ENCODE measurements at places on chromosomes 3 and 15.
A peak's percentile ranks its signal among the peaks of the same experiment; 100 is the strongest.

DNA sequence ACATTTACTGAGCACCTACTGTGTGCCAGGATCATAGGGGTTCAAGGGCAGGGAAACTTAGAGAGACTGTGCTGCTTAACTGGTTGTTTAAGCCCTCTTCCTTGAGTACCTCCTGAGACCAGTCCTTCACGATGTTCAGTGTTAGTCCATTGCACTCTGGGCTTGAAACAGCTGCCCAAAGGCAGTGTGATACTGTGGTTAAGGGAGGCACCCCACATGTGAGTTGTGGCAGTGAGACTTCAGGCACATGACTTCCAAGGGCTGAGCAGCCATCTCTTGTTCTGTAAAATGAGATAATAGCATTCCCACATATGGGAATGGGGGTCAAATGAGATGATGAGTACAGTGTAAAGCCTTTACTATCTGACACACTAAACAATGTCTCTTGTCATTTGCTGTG lies 75.1 kb downstream of the LINGO1 start:
- no peak for DNase-seq

DNA sequence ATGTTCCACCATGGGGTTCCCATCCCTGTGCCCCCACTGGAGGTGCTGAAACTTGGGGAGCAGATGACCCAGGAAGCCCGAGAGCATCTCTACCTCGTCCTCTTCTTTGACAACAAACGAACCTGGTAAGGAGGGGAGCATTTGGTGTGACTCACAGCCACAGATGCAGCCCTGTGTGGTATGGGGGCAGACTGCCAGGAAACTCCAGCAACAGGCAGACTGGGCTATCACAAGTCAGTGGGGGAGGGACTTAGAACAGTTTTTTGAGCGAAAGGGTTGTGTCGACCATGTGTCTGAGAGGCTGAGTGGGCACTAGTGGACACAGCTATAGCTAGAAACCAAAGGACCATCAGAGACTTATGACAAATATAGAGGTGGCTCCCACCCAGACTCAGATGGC lies 3.4 kb upstream of the OGG1 start:
- DNase-seq: peak; percentile 45

- DNase-seq: no peak
These were observed 16.6 kb upstream of the RPLP1 start for GRCh38 chr15:69435985-69436384.

DNA sequence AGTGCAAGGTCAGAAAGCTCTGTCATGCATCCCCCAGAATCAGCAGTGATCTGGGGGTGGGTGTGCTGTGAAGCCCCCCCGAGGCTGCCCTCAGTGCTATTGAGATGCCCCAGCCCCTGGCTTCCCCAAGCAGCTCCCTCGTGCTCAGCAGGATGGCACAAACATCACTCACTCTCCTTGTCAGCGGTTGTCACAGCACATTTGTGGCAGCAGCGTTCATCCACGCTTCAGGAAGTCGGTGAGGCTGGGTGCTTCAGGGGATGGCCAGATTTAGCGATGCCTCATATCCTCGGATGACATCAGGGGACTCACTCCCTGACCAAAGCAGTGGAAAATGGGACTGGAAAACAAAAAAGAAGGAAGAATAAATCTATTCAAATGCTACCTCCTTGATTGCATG lies 54.4 kb upstream of the SLC6A11 start:
- DNase-seq: no peak

GRCh38 chr3:11671648-11672100 lies 28.0 kb upstream of the VGLL4 start:
- DNase-seq: no peak

DNA sequence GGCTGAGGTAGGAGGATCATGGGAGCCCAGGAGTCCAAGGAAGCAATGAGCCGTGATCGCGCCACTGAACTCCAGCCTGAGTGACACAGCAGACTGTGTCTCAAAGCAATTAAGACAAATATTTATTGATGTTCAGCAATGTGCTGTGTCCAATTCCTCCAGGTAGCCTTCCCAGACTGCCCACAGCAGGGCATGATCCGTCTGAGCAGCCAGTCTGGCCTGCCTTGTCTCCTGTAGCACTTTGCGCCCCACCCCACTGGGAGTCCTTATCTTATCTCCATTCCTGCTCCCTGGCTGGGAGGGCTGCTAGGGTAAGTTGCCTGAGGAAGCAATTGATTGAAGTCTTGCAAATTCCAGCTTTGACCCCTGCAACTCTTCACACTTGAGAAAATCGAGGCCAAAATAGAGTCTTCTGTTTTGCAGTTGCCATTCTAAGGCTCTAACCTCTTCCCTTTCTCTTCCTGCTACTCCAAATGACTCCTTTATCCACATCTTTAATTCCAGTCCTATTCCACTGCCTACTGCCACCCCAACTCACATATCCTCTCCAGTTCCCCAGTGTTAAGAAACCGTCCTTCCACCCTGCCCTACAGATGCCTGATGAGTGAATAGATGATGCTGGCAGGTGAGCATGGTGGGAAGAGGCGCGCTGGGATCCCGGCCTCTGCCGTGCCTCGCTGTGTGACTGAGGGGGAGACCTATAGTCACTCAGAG lies 26.9 kb upstream of the LCTL start:
- no peak for DNase-seq

GRCh38 chr3:155502630-155503029 lies 209.1 kb upstream of the STRIT1 start:
- DNase-seq: no peak

DNA sequence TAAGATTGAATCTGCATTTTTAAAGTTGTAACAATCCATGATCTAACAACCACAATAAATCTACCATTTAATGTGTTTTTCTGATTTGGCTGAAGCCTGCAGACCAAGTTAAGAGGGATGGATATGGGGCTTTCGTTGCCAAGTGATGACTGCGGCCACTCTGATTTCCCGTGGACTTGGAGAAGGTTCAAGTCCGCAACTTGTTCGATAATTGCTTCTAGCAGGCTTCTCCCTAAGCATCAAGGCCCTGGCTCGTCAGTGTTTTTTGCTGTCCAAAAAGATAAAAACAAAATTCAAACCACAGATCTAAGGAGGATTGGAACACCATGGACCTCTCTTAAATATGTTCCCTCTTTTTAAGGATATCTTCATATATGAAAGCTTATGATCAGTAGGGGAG lies 256.6 kb downstream of the CNTN3 start:
- DNase-seq: no peak

- no peak for DNase-seq
These were observed 388.1 kb downstream of the FGF12 start for GRCh38 chr3:192339214-192339613.

DNA sequence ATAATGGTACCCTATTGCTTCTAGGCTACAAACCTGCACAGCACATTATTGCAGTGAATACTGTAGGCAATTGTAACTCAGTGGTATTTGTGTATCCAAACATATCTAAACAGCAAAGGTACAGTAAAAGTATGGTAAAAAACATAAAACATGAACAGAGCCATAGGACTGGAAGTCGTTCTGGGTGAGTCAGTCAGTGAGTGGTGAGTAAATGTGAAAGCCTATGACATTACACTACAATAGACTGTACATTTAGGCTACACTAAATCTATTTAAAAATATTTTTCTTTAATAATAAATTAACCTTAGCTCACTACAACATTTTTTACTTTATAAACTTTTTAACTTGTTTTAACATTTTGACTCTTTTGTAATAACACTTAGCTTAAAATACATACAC lies 21.3 kb downstream of the RAB6B start:
- no peak for DNase-seq

- DNase-seq: no peak
These were observed 495.5 kb upstream of the ROBO1 start for GRCh38 chr3:80263260-80263659.

DNA sequence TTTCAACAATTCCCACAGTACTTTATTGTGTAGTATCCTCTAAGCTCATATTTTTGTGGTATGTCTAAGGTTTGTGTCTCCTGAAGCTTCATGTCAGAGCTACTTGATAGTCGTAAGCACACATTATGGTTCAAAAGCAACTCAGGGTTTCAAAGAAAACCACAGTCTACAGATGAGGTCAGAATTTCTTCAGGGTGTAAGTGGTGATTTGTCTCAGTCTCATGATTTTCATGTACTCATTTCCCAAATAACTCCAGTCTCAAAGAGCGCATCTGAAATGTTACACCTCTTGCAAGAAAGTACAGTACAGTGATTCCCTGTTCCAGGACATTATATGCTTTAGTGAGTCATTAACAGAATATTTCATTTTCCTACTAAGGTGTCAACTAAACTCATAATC lies 47.5 kb upstream of the SSR3 start:
- DNase-seq: no peak

DNA sequence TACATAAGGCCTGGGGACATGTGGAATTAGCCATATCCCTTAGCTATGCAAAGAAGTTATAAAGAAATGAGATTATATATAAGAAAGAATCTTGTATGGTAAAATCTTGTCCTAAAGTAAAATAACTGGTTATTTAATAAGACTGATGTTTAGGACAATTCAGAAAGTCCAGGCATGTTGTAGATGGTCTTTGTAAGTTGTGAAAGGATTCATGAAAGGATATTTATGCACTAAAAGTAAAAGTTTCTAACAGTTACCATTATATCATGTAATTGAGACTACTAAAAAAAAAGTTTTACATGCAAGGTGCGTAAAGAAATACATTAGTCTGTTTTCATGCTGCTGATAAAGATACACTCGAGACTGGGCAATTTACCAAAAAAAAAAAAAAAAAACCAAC lies 146.3 kb downstream of the FMN1 start:
- no peak for DNase-seq

DNA sequence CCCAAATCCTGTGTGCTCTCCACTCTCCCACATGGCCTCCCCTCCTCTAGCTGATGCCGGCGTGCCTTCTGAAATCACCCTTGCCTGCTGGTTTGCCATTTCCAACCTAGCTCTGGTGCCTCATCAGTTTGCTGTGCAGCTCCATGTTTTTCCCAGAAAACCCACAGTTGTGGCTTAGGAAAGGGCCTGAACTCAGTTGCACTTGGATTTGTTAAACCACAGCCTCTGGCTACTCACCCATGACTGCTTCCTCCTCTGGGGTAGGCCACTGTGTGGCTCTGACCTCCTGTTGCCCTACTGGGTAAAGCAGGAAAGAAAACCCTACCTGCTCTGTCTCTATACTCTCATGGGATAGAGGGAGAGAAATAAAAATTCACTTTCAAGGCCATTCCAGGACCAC lies 97.3 kb downstream of the DAPK2 start:
- no peak for DNase-seq

DNA sequence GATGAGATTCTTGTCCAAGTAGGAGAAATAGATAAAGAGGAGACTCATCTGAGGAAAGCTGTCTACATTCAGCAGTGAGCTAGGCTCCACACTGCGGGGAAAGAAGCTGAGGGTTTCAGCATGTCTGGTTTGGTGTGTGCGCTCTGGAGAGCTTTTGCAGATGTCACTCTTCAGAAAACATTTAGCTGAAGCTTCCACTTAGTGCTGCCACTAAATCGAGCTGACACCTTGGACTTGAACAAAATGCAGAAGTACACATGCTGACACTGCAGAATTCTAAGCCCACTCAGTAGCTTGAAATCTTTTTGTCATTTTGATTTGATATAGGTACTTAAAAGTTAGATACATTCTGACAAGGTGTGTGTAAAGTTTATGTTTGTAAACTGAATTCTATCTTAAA lies 32.3 kb upstream of the CRTC3 start:
- no peak for DNase-seq

DNA sequence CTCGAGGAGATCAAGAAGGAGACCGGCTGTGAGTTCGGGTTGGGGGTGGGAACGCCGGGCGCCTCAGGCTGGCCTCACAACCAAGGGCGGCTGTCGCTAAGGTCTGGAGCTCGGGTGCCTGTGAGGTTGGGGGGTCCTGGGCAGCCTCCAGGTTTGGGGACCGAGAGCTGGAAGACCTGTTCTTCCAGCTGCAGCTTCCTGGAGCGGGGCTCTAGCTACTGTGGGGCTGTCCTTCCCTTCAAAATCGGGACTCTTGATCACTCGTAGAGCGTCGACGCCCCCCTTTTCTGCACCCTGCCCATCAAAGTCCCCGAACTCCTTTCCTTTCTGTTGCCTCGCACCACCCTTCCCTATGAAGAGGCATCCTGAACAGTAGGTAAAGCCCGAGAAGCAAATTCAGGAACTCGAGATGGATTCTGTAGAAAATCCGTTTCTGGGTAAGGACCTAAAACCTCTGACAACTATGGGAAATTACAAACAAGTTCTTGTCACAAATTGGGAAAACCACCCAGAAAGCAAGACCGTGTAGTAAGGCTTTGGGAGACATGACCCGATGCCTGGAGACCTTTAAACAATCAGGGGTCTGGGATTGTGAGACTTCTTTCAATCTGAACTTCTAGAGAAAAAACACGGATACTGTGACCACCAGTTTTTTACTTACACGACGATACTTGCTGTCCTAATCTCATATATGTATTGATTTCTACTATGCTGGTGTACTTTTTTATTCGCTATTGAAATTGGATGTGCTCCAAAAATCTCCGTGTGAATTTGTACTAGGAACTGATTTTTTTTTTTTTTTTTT lies 556 bp downstream of the CHP1 start:
- DNase-seq: no peak

DNA sequence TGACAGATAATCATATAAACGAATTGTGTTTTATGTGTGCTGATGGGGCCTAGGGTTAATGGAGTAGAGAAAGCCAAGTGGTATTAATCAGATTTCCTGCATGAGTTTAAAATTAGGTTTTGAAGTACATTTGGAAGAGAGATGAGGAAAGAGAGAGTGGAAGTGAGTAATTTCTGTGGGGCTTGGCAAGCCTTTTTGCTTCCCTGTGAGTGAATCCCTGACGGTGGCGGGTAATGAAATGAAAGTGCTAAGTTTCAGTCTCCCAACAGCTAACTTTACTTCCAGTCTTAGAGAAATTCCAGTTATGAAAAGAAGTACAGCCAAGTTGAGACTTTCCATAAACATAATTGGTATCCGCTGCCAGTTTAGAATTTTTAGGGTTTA lies 139.4 kb downstream of the BBX start:
- no peak for DNase-seq

- no peak for DNase-seq
These were observed 139.5 kb upstream of the EIF1B start for GRCh38 chr3:40169983-40170382.

DNA sequence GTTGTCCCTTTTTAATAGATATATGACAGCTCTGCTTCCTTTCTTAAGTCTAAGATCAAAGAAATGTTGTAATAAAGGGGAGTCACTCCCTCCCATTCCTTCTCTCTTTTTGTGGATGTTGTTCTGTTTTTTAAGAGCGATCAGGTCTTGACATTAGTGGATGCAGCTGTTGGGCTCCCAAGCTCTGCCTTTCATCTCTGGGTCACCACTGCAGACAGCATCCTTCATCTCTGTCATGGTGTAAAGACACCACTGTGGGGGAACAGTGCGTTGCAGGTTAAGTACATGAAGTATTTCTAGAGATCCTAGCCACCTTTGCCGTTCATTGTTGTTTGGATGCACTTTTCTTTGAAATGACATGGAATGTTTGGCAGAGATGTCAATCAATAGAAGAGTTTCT lies 17.7 kb downstream of the FNDC3B start:
- DNase-seq: no peak

DNA sequence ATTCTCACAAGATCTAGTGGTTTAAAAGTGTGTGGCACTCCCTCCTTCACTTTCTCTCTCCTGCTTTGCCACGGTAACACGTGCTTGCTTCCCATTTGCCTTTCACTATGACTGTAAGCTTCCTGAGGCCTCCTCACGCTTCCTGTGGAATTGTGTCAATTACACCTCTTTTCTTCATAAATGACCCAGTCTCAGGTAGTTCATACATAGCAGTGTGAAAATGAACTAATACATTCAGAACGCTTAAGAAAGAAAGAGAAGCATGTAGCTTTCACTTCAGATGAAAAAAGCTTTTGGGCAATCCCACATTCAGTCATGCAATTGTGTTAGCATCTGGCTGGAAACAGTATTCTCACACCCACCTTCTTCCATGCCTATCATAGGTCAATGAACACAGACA lies 24.4 kb downstream of the P3H2 start:
- no peak for DNase-seq

Measured in activated CD4-positive, alpha-beta memory T cell treated with anti-CD3 and anti-CD28 coated beads, Interleukin-2, amount 10 ng/mL, durations not matched to agents 7 days and 5 days (primary cell).